ENCODE measurements at places on chromosomes 5 and 9.

DNA sequence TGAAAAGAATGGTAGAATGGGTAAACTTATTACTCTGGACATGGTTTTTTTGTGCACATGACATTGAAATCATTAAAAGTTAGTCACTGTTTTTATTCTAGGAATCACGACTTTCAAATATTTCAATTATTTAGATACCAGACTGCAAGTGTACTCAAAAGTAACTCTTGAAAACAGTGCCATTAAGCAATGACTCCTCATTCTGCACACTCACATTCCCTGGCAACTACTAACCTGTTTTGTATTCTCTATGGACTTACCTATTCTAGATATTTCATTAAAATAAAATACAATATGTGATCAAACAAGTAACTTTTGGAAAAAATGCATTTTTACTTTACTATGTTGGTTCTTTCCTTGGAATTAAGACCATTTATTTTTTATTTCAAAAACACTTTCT, 607.0 kb downstream of the PDE4D start:
- DNase-seq: no peak

DNA sequence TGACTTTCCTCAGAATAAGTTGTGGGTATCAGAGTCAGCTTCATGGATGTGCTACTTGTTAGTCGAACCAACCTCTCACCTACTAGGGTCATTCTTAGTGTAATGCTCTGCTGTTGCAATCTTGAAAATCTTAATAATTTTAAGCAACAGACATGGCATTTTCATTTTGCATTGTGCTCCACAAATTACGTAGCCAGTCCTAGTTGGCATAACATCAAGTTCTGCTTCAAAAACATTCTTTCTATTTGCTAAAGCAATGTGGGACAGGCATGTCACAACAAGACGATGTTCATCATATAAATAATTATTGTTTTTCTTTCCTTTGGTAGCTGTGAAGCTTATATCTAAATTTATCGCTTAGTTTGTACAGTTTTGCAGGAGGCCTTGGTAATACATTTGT, 39.3 kb upstream of the CDH12 start:
- DNase-seq: no peak

- DNase-seq: no peak
Measured at GRCh38 chr9:8429768-8430167, 630.2 kb upstream of the DMAC1 start.

DNA sequence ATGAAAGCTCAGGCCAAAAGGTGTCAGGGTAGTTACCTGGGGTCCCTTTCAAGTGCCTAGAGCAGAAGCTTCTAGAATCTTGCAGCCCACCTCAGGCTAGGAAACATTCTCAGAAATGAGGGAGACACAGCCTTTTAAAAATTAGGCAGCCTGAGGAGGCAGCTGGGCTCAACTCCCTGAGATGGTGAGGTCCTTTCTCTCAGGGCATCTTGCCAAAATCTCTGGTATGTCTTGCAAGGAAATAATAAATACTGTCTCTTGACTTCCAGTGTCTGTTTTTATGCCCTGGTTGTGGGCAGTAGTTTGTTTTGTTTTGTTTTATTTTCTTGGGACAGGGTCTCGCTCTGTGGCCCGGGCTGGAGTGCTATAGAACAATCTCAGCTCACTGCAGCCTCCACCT, 100.9 kb upstream of the APC start:
- DNase-seq: no peak

GRCh38 chr5:33417632-33418031, 23.1 kb upstream of the TARS1 start:
- no peak for DNase-seq

DNA sequence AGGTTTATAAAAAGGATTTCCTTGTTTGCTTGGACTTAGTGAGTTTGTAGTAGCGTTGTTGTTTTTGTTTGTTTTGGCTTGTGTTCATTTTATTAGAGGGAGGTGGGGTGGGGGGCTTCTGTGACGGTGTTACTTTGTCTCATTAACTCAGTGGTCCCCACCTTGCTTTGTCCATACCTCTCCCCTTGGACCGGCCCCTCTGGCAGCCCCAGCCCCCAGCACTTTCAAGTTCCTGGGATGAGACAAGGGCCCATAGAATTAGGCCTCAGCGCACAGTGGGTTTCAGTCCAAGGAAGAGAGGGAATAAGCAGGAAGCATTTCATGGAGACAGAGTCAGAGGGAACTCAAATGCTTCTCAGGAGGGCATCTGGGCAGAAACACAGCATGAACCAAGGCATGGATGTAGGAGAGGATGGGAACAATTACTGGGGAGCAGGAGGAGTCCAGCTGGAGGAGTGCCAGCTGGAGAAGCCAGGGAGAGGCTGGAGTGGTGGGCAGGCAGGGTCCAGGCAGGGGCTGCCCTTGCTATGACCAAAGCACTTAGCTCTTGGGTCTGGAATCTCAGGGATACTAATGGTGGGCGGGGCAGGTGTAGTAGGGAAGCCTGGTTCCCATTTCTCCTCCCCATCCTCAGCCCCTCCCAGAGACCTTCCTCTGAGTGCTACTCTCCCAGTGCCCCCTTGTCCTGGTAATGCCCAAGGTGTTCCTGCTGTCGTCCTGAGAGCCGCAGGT, 23.5 kb upstream of the ENHO start:
- no peak for DNase-seq

DNA sequence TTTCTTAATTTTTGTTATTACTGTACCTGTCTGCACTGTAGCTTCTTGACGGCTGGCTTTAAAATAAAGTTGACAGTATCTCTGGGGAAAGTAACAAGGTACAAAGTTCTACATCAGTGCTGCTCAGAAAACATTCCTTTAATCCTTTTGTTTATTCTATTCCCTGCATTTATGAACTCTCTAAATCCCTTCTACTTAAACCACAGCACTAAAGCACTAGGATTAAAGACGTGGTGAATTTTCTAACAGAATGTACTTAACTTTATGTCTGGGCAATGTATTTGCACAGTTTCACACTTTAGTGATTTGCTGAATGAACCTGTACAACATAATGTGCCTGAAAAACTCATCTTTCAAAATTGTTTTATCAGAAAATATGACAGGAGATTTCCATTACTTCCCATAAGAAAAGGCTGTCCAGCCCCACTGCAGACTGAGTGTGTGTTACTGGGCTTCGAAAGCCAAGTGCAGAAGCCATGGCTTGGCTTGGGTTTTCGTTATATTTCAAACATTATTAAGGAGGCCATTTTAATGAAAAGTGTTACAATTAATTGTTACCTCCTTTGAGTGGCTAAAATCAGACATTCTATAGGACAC, 43.8 kb downstream of the LHFPL2 start:
- DNase-seq: no peak

DNA sequence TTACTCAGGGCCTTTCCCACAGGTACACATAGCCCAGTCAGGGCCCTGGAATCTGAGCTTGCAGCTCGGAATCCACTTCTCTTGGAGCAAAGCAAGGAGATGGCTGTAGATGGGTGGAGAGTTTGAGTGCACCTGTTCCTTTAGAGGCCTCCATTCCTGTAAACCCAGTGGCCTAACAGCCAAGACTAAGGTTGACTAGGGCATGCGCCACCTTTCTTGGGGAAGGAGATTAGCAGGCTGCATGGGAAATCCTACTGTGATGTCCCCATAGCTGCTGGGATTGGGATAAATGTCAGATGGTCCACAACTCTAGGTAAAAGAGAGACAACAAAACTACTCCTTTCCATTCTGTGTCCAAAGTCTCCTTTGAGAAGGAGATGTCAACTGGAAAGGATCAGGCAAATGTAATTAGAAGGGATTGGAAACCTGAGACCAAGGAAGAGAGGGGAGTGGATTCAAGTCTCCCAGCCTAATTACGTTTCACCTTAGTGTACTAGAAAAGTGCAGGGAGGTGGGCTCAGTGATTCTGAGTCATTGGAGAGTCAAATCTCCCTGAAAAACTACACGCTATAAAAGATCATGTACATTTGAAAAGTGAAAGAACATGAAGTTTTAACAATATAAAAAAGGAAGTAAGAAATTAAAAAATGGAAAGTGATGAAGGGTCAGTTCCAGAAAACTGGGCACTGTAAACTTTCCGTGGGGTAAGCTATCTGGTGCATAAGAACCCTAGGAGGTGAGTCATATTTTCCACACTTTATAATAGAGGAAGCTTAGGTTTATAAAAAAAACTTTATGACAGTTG, 104.2 kb downstream of the SEC61B start:
- DNase-seq: no peak

- no peak for DNase-seq
Measured at GRCh38 chr9:134551644-134552348, 89.8 kb upstream of the COL5A1 start.

- no peak for DNase-seq
Measured at GRCh38 chr5:133321833-133322420, 270.1 kb downstream of the HSPA4 start.

- no peak for DNase-seq
Measured at GRCh38 chr5:136012041-136012804, 16.6 kb upstream of the TGFBI start.

DNA sequence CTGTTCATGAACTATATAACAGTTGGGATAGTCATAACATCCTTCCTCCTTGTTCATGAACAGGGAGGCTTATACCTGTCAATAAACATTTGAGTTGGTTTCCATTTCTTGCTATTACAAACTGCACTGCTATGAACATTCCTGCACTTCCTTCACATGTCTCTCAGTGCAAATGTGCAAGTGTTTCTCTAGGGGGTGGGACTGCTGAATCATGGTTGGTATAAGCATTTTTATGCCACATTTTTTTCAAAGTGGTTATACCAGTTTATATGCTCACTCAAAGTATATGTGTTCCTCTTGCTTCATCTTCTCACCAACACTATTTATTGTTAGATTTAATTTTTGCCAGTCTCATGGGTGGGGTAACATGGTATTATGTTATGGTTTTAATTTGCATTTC, 25.8 kb upstream of the TPD52L3 start:
- no peak for DNase-seq

DNA sequence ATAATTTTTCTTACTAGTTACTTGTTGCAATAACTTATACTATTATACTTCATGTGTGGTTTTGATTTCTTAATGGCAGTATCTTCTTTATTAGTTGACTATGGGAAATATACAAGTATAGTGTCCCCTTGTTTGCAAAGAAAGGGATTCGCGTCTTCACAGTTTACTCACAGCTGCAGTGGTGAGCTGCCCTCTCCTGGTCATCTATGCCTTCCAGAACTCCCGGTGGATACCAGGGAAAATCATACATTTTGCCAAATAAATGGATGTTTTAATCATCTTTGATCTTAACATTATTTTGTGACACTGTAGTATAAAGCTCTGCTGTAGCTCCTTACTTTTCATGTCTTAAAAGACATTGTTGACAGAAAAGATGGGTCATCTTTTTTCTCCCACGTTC, 142.0 kb downstream of the ZCCHC7 start:
- no peak for DNase-seq

DNA sequence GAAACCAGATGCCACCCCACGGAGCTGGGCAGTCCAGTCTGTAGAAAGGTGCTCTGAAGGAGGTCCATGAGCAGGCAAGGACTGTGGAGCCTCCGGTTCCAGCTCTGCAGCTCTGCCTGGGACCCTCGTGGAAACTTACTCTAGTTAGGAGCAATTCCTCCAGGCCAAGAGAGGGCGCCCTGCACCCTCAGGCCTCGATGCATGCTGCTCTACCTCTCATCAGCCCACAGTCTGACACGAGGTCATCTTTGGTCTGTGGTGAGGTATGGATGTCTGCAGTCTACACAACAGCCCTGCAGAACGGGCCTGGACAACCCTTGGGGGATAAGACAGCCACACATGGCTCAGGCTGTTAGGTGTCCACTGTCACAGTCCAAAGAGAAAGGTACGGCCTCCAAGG, 50.6 kb upstream of the UBTD2 start:
- no peak for DNase-seq

All from mesothelial cell of epicardium (in vitro differentiated cells).